ENCODE measurements at places on chromosomes 13 and 19.

DNA sequence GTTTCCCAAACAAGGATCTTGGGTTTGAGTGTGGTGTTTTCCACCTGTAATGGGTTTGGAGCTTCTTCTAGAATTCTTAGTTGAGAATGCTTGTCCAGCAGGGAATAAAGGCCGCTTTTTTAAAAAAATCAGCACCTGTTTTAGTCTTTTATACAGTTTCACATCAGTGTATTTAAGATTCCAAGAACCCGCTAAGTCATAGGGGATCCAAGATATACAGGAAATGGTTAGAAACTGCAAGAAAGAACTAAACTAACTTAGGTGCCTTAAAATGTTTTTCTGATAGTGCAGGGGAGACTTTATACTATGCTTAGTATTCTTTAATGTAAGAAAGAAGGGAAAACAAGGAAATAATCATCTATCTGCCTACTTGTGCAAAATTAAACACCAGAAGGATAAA is 74.7 kb downstream of the C13orf42 start:
- no peak for DNase-seq

- no peak for DNase-seq
Measured at GRCh38 chr13:27125357-27126282, 46.0 kb downstream of the USP12 start.

- no peak for DNase-seq
Measured at GRCh38 chr13:101289764-101290163, 126.5 kb downstream of the NALCN start.

DNA sequence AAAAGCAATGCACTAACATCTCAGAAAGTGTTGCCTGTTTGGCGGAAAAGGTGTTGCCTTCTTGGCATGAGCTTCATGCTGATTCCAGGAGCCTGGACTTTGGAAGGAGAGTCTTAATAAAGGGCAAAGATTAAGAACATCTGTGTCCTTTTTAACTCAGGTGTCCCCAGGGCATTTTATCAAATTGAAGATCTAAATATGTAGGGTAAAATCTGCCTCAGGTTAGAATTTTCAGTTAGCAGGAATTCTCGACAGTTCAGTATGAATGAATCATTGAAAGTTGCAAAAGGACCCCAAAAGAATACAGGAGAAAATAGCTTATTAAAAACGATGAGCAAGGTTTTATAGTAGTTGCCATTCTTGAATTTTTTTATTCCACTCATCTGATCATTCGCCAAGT is 325.2 kb downstream of the SUCLA2 start:
- no peak for DNase-seq

DNA sequence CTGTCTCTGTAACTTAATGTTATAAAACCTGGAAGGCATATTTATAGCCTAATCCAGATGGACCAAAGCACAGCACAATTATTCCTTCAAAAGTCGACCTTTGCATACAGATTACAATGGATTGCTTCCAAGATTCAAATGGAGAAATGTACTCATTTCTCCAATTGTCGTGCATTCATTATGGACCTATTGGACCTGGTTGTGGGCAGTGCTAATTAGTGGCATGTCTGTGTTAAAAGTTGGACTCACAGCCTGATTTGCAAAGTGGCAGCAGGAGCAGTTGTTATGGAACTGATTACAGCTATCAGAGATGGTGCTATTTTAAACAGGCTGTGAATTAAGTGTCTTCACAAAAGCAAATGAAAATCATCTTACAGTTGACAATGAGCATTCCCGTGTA is 1529.3 kb upstream of the SLC10A2 start:
- no peak for DNase-seq

GRCh38 chr19:44912854-44913253 is 1.6 kb upstream of the APOC1 start:
- no peak for DNase-seq

GRCh38 chr19:51688671-51689571 is 4.2 kb upstream of the SPACA6 start:
- DNase-seq: no peak

DNA sequence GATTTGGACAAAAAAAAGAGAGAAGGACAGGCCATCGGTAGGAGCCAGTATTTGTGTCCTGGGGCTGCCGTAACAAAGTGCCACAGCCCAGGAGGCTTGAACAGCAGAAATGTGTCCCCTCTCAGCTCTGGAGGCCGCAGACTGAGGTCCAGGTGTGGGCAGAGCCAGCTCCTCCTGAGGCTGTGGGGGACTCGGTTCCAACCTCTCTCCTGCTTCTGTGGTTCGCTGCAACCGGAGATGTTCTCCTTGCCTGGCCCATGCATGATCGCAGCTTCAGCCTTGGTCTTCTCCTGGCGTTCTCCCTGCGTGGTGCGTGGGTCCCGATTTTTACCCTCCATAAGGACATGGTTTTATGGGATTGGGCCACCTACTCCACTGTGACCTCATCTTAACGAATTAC is 85.9 kb upstream of the SOX1 start:
- no peak for DNase-seq

GRCh38 chr19:6354098-6354674 is 7.1 kb upstream of the CLPP start:
- DNase-seq: no peak

DNA sequence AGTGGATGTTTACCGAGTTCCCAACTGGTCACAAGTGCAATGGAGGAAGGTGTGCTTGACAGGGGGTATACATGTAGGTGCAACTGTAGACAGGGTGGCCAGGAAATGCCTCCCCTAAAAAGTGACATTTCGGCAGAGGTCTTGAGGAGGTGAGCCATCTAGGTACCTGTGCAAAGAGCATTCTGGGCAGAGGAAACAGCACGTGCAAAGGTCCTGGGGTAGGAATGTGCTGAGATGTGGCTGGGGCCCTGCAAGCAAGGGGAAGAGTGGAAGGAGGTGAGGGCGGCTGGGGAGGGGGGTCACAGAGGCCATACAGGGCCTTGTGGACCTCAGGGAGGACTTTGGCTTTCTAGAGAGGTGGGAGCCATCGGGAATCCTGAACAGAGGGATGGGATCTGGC is 8.1 kb downstream of the ADGRL1 start:
- no peak for DNase-seq

- no peak for DNase-seq
Measured at GRCh38 chr19:7928334-7928706, 2.4 kb upstream of the CTXN1 start.

DNA sequence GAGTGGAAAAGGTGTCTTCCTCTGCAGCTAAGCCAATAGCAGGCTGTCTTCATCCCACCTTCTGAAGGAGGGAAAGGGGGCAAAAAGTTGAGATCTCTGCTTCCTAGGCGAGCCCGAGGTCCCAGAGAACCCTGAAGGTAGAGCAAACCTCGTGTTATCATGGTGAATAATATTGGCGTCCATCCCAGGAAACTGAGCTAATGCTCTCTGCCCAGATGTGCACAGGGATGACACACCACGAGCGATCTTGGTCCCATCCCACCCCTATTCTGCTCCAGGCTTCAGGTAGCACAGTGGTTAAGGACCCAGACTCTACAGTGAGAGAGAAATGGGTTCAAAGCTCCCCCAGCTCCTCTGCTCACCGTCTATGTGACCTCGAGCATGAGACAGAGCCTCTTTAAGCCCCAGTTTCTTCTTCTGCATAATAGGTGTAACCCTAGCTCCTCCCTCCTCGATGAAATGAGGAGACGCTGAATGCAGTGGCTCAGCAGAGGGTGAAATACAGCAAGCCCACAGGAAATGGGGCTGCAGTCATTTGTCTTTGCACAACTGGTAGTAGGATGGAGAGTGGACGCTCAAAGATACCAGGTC is 9.9 kb upstream of the CEACAM20 start:
- no peak for DNase-seq

DNA sequence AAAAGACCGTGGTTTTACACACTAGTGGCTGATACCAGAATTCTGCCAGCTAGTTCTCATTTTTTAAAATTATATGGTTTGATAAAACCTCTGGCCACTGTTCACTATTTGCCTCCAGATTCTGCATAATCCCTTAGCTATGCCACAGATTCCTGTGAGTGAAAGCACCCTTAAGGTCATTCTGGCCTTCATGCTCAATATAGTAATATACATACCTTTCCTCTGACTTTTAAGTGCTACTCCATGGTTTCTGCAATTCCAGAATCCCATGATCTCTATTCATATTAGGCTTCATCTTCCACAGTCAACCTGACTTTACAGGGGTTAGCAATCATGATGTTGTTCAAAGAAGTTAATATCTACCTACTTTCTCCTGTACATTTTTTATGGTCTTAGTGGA is 274.1 kb upstream of the EDNRB start:
- no peak for DNase-seq
